Left colon (tissue), 2 donors: ENCODE measurements at places on chromosomes 4 and X. TPM values are rescaled to one million over a fixed set of nuclear protein-coding genes. Genes with fewer than 3 reads are reported as not detected.

IRF2 gene
- 45.5 TPM for total RNA-seq

GPR173 gene
- 0.67 TPM for total RNA-seq

HHIP gene
- 4.9 TPM for total RNA-seq

ALB gene
- not detected for total RNA-seq

ARMCX1 gene
- total RNA-seq = 9.6 TPM

MAGEE2 gene
- not detected for total RNA-seq

SOX3 gene
- total RNA-seq = not detected

GRCh38 chrX:54116391-54116790 is 66.7 kb downstream of the FAM120C start:
- DNase-seq = no peak

DNA sequence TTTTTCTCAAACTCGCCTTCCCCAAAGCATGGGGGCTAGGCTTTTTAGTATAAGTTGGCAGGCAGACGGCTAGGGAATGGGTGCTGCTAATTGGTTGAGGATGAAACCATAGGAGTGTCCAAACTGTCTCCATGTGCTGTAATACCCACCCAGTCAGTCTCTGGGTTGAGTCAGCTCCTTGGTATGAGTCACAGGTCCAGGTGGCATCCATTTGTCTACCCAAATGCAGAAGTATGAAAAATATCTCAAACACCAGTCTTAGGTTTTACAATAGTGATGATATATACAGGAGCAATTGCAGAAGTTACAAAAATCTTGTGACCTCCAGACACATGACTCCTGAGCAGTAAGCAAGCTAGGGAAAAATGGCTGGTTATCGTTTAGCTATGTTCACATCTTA is 27.4 kb upstream of the CCSER1 start:
- DNase-seq = no peak

GRCh38 chrX:104565791-104566680 is at the start of gene IL1RAPL2:
TSS of gene IL1RAPL2 (plus strand) at chrX:104566199.
- peak; percentile 39 for DNase-seq

DNA sequence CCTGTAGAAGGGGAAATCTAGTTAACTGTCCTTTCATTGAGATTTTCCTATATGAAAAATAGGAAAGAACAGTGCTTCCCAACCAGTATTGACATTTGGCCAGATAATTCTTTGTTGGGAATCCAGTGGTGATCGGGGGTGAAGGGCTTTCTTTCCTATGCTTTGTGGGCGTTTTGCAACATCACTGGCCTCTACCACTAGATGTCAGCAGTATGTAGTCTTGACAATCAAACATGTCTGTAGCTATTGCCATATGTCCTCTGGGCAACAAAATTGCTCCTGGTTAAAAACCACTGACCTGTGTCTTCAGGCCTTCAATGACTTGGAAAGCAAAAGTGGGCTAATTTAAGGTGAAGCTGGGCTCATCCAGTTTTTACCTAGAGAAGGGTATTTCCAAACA is 658.5 kb downstream of the DACH2 start:
- no peak for DNase-seq

GRCh38 chrX:34343001-34343400 is 210.9 kb upstream of the FAM47A start:
- DNase-seq = no peak

DNA sequence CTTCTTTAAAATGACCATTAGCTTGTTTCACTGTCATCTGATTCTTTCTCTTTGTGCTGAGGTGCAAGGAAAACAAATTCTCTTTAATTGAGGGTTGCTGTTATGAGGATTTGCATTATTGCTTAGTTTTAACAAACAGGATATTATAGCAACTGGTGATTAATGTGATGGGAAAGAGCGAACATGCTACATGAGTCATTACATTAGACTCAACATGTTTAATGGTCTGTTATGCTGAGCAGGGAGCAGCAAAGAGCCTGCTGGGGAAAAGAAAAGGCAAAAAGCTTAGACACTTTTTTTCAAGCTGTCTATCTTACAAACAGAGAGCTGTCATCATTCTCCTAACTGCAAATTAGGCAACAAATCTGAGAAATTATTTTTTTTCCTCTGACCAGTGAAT is 230.5 kb upstream of the LCORL start:
- DNase-seq = no peak

DNA sequence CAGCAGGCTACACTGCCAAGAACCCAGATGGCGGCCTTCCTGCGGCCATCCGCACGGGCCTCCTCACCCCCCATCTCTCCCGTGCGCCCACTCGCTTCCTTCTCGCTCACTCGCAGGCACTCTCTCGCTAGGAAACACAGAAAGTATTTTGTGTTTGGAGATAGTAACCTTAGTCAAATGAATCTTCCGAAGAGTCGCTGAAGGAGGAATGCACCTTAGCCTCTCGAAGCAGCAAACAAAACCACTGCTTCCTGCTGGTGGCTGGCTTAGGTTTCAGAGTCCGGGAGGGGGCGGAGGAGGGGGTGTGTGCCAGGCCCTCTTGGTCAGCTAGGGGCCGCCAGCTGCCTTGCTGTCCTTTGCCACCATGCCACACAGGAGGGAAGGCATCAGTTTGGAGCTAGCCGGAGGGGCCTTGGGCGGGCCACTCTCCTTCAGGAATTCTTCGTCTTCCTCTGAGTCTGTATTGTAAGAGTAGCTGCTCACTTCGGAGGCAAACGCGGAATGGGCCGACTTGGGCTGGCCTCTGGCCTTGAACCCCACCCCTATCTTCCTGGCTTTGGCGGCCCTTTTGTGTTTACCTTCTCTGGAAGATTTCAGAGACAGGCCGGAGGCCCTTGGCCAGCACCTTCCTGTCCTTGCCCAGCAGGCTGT is 73.2 kb upstream of the UCP1 start:
- DNase-seq = no peak

- no peak for DNase-seq
Measured at GRCh38 chr4:109419679-109420078, 13.9 kb upstream of the SEC24B start.

- no peak for DNase-seq
Measured at GRCh38 chr4:29553846-29554245, 1166.3 kb upstream of the PCDH7 start.

GRCh38 chr4:15765910-15766697 is 12.0 kb upstream of the CD38 start:
- no peak for DNase-seq

DNA sequence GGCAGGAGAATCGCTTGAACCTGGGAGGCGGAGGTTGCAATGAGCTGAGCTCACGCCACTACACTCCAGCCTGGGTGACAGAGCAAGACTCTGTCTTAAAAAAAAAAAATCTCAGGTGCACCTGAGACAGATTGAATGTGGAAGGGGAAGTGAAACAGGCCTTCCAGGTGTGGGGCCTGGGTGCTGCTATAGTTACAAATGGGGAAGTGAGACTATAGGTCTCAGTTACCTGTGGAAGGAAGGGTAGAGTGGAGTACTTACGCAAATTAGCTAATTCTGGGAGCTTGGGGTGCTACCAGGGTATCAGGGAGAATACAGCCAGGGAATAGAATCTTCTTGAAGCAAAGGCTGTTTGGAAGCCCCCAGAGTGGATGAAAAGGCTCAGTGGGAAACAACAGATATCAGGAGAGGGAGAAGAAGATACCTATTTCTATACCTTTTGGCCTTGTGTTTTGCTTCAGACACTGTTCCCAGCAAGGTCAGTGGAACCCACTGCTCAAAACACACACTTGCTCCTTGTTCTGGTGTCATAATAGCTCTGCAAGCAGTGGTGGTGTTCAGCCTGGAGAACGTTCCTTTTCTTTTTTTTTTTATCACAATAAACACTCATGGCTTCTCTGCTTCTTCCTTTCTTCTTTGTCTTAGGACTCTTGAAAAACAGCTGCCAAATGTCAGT is 7.0 kb downstream of the CD38 start:
- DNase-seq = no peak

GRCh38 chrX:150018931-150019361 is 80.7 kb upstream of the EOLA2 start:
- DNase-seq = no peak

DNA sequence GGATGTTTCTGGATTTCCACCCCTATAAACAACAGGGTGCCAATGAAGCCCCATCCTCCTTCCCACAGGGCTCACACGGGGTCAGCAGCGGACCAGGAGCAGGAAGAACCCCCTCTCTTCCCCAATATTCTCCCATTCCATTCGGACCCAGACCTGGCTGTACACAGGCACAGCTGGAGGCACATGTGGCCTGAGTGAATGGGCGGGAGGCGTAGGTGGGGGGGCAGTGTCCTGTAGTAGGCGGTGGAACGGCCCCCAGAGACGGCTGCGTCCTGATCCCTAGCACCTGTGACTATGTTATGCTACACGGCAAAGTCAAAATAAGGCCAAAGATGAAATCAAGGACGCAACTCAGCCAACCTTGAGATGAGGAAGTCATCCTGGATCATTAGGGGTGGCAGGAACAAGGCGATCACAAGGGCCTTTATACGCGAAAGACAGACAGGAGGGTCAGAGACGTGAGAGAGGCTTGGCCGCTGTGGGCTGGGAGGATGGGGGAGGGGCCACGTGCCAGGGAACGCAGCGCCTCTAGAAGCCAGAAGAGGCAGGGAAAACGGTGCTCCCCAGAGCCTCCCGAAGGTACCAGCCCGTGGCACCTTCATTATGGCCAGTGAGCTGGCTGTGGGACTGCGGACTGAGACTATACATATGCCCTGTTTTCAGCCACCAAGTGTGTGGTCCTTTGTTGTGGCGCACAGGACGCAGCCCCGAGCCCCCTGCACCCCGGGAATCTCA is 75.6 kb downstream of the WFS1 start:
- DNase-seq = no peak

DNA sequence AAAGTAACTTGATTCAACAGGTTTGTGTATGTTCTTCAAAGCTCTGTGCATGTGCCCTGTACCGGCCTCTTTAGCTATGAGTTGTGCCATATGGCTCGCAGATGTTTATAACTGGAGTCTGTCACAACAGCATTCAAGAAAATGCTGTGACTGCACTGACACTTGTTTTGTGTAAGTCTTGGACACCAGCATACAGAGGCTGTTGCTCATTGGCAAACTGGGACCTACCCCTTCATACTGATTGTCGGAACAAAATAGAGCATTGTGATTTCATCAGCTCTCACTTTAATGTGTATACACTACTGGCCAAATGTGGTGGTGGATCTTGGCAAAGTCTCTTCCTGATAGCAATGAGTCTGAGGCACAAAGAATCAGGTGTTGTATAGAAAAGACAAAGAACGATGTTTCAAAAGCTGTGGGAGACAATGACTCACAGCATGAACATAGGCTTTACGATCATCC is 133.9 kb downstream of the EGF start:
- no peak for DNase-seq

DNA sequence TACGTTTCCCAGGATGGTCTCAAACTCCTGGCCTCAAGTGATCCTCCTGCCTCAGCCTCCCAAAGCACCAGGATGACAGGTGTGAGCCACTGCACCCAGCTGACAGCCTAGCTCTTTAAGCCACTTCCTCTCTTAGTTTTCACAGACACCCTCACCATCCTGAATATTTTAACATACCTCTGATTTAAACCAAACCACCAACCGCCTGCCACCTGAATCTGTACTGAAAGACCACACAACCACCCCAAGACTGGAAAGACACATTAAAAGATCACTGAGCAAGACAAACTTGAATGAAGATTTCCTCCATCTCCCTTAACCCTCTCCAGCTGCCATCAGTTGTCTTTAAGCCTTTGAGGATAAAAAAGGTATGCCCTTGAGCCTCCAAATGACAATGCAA is 110.6 kb downstream of the SH3KBP1 start:
- no peak for DNase-seq

DNA sequence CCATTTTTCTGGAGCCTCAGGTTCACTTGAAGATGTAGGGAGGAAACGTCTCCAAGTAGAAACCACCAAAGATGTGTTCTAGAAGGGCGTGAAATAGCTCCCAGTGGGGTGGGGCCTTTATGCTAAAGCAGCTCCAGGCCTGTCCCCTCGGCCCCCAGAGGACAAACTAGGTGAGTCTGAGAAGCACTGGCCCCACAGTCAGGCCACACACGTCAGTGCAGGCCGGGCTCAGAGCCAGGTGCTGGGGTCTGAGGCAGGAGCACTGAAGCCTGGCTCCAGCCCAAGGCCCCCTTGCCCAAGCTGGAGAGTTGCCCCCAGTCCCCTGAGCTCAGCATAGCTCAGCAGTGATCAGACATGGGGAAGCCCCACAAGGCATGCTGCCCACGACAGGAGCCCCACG is 95.4 kb upstream of the PSAPL1 start:
- DNase-seq = no peak

GRCh38 chrX:66553973-66554372 is 84.9 kb downstream of the EDA2R start:
- no peak for DNase-seq

GRCh38 chrX:41733939-41734338 is 10.0 kb downstream of the GPR82 start:
- no peak for DNase-seq

DNA sequence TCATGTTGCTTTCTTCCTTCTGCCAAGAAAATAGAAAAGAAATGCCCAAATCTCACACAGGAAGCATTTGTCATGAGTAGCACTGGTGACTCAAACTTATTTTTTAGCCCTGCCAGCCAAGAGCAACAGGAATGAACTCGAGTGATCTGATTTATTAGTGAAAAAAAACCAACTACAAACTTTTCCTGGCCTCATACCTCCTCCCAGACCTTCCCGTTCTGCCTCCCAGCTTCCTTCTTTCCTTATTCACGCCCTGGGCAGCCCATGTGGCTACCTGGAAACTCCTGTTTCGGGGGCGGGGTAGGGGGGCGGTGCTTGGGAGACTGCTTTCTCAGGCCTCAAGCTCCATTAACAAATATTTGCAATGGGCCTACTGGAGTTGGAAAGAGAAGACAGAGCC is 178.5 kb downstream of the NHS start:
- peak; percentile 27 for DNase-seq

DNA sequence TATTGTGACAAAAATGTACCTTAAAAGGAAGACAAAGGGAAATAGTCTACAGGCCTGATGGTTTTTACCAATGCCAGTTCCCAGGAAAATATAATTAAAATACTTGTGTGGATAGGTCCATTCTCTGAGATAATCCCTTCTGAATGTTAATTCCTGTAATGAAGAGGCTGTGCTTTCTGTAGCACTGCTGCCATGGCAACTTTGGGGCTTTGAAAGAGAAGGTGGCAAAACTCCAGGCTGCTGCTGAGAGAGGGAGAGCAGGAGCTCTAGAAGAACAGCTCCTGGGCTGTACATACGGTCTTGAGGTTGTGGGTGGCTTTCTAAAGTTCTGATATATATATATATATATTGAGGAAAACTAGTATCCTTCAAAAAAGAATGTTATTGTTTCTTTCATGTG is 125.4 kb downstream of the PDLIM5 start:
- peak; percentile 33 for DNase-seq

GRCh38 chr4:158314756-158315487 is 104.6 kb downstream of the TMEM144 start:
- no peak for DNase-seq
